ENCODE measurements at places on chromosomes 5 and 9.

DNA sequence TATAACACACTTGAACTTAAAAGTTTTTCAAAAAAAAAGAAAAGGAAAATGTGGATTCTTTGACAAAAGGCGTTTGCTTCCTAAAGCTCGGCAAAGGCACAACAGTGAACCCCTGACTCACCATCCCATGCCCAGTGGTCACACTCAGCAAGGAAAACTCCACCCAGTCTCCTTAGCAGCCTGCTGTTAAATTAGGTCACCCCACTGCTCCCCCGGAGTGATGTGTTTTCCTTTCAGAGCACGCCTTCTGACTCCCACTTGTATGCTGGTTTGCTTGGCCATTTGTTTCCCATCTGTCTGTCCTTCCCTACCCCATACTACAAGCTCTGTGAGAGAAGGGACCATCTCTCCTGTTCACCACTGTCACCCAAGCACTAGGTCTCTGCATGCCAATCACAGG, 23.8 kb downstream of the RETREG1 start:
- DNase-seq: no peak

DNA sequence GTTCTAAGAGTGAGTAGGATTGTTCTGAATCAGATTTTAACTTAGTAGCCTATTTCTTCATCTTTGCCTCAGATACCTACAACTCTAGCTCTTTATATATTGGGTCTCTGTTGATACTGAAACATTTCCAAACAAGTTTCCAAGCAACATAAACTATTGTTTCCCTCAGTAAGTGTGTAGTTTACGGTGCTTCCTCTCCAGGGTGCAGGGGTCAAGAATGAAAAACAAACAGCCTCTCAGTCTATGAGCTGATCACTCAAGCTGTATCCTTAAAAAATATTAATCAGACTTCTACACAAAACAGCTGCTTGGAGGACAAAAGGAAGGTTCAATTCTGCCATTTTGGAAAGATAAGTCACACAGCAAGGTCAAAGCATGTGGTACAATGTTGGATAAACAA, 75.0 kb downstream of the ADAMTS12 start:
- DNase-seq: no peak

GRCh38 chr5:91361790-91362189, 21.3 kb downstream of the ARRDC3 start:
- DNase-seq: no peak

GRCh38 chr9:108676355-108676754, 179.4 kb downstream of the ACTL7B start:
- DNase-seq: no peak

DNA sequence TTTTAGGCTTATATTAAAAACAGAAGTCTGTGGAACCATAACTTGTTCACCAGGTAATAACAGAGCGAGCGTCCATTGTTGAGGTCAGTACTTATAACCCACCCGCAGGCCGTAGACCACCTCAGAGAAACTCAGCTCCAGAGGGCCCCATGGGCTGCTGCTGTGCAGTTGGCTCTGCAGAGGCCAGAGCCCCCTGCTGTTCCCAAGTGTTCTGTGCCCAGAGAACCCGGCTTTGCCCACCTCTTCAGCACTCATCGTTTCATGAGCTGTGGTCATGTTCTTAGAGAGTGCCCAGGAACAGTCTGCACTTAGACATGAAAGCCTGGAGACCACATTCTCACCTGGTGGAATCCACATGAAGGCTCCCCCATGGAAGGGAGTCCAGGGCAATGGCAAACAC, 50.4 kb upstream of the SLC2A8 start:
- no peak for DNase-seq

- no peak for DNase-seq
These were observed 66.3 kb upstream of the FANCC start for GRCh38 chr9:95383845-95384244.

GRCh38 chr9:86713470-86713869, 233.8 kb downstream of the GAS1 start:
- no peak for DNase-seq

DNA sequence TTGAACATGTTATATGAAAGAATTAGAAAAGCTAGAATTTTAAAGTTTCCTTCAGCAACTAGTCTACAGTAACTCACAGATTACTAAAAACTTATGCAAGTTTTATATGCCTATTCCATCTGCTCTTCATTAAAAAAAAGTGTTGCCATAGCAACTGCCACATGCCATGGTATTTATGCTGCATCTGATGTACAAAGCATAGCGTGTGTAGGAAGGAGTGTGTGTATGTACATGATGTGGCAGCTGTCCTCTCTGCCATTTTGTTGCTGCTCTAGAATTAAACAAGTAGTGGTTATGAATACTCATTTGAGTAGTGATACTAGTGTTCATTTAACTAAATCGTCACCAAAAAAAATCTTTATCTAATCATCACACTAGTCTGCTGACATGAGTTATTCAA, 593.5 kb downstream of the CETN3 start:
- no peak for DNase-seq

DNA sequence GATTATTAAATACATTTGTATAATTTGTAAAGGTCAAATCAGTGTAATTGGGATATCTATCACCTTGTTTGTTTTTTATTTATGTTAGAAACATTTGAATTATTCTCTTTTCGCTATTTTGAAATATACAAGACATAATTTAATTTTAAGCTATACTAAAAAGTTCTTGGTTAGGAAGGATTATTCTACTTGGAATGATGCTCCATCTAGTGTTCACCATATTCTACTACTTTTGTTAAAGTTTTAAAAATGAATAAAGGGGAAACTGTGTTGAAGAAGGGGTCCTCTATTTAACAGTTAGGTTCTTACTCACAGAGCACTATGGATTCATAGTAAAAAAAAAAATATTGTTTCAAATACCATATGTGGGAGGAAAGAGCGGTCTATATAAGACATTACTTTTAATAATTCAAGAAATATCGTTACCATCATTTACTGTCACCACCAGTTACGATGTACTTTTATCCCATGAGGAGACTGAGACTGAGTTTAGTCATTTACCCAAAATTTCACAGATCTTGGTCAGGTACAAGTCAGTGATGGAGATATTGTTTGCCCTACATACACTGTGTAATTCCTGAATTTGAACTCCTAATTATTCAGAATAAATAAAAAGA, 6.3 kb upstream of the STOM start:
- DNase-seq: no peak

GRCh38 chr5:114412510-114413171, 50.8 kb downstream of the KCNN2 start:
- no peak for DNase-seq

- DNase-seq: peak; percentile 59
These were observed 762 bp upstream of the ST6GALNAC4 start for GRCh38 chr9:127917603-127918002.

GRCh38 chr9:114910541-114910940, 19.9 kb downstream of the TNFSF8 start:
- DNase-seq: no peak

DNA sequence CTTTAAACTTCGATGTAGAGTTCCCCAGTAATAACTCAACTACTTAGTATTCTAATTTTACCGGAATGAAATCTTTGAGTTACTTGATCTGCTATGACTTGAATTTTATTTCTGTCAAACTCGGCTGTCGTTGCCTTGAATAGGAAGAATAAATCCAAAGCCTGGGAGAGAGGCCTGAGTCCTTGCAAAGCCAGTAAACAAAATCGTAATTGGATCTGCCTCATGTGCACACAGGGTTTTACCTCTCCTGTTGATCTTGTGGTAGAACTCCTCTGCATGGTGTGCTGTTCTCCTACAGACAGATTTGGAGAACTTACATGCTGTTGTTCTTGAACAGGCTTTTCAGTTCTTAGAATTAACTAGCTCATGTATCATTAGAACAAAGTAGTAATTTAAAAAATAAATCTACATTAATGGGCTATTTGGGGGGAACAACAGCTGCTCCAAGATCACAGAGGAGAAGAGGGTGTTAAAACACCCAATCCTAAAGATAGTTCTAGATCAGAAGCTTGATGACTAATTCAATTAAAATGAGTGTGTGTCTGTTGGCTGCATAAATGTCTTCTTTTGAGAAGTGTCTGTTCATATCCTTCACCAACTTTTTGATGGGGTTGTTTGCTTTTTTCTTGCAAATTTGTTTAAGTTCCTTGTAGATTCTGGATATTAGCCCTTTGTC, 28.9 kb downstream of the HSPB3 start:
- DNase-seq: no peak

DNA sequence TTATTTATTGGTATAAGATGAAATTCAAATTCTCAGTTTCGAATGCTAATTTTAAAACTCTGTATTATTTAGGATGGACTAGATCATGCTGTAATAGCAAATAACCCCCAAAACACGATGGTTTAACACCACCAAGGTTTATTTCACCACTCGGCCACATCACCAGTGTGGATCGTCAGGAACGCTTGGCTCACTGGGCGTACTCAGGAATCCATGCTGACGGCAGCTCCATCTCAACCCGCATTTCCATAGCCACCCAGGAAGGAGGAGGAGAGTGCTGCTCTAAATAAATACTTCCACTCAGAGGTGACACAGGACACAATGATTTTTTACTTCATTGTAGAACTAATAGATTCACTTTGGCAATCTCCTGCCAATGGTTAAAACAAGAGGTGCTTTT, 347.4 kb downstream of the SH3GL2 start:
- DNase-seq: no peak

DNA sequence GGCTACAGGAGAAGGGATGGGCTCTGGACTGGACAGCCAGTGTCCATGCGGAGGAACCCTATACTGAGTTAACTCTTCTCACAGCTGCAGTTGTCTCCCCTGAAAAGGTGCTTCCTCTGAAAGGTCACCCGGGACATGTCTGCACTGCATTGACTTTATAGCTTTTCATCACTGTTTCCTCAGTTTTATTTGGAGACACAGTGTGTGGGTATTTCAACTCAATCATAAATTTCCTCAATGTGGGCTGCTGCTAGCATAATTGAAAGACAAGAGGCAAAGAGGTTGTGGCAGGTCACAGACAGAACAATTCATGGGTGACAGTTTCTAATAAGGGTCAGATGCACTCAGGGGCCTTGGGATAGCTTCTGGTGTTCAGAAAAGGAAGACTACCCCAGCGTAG, 336.8 kb downstream of the KDM4C start:
- DNase-seq: no peak

GRCh38 chr9:136670576-136671253, 8.0 kb downstream of the EGFL7 start:
- DNase-seq: no peak

DNA sequence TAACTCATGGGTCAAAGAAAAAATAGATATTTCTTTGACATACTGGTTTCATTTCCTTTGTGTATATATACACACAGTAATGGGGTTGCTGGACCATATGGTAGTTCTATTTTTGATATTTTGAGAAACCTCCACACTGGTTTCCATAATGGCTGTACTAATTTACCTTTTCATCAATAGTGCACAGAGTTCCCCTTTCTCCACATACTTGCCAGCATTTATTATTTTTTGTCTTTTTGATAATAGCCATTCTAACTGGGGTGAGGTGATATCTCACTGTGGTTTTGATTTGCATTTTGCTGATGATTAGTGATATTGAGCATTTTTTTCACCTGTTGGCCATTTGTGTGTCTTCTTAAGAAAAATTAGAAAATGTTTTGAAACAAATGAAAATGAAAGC, 78.4 kb upstream of the CKMT2 start:
- DNase-seq: no peak

DNA sequence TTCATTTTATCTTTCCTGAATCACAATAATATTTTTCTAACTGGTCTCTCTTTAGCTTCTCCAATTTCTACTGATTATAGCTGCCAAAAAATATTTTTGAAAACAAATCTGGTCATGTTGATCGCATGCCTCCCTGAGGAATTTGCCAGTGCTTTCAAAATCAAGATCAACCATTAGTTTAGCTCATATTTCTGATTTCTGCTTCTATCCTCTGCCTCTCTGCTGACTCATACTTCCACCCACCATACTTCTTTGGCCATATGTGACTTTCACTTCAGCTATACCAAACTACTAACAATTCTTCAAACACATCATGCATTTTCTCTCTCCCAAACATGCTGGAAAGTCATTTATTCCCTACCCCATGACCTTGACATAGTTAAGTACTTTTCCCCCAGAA, 636.5 kb downstream of the TLE1 start:
- DNase-seq: no peak

DNA sequence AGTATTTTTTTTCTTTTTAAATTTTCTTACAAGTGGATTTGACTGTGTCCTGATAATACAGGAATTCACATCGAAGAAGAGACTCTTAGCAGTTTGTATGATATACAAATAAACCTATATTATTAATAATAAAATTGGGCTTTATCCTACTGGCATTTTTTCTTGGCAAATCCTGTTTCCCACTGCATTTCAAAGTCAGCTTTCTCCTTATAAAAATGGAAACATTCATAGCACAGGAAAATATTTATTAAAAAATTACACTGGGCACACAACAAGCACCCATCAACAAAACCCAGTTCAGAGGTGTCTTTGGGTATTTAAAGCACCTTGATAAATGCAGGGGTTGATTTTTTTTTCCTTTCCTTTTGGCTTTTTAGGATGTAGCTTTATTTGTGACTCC, 200.9 kb downstream of the MEF2C start:
- DNase-seq: no peak

DNA sequence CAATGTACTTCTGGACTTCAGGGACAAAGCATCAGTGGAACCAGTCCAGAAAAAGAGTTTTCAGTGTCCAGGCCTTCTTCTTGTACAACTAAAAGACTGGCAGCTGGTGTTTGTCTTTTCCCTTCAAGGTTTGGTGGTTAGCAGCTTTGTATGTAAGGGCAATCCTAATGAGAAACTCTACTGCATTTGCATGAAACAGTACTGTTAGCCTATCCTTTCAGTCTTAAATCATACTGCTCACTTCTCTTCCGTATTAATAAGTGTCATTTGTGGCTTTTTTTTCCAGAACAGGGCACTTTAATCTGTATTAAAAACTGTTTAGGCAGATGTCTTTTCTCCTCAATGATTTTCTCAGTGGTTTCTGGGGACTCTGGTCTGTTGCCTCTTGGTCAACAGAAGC, 48.9 kb downstream of the FAM174A start:
- no peak for DNase-seq

DNA sequence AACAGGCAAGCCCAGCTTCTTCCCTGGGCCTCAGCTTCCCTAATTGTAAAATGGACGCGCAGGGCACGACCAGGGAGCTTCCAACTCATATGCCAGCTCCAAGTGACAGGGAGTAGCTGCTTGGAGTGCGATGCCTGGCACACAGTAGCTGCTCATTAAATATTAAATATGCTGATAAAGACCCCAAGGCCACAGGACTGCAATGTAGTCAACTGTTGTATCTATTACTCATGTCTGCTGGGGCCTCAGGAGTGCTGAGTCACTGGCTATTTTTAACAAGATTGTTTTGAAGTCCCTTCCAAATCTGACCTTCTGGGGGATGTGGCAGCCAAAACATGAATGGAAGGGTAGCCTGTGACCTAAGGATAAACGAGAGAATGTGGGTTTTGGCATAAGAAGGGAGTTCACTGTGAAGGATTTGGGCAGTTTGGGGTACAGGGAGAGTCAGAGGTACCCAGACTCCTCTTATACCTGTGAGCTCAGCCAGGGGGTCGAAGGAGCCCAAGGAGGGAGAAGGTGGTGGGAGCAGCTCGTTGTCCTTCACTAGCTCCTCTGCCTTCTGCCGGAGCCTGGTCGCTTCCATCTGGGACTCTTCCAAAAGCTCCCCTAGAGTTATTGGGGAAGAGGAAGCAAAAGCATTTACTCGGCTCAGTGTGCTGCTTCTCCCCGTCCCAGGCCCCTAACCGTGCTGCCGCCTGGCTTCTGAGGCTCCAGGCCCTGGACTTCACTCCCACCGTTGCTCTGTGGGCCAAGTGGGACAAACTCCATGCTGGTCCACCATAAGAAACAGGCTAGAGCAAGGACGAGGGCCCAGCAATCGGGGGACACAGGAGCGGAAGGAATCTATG, 17.5 kb downstream of the TNIP1 start:
- no peak for DNase-seq

- DNase-seq: no peak
These were observed 175.1 kb upstream of the MAP1B start for GRCh38 chr5:71932131-71932654.

Data from DND-41 (cell line).